Small intestine (tissue), 16 donors: ENCODE measurements at places on chromosomes 11 and 22. TPM values are rescaled to one million over a fixed set of nuclear protein-coding genes. Genes with fewer than 3 reads are reported as not detected.

- DNase-seq = no peak
Observed at GRCh38 chr22:39718921-39719475, 148.4 kb downstream of the CACNA1I start.

GRCh38 chr11:63535734-63536133 lies 874 bp upstream of the PLAAT4 start:
- no peak for DNase-seq

DNA sequence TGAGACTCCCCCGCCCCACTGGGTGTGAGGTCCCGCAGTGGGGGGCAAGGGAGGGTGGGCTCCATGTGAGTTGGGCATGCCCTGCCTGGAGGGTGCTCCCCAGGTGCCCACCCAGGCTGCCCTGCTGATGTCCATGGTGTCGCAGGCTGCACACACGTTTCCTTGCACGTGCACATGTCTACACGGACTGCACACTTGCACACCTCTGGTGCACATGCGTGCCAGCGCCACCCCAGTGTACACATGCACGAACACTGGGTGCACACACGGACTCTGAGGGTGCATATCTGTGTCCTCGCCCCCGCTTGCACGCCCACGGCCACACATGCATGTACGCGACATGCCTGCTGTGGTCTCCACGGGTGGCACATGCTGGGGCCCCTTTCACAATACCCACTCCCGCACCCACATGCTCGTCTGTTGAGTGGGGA lies 35.2 kb upstream of the PRODH start:
- DNase-seq = no peak

Gene APOA5
- polyA plus RNA-seq = not detected

Gene VSTM5
- 1.5 TPM for polyA plus RNA-seq

- no peak for DNase-seq
Observed at GRCh38 chr11:112513417-112513816, 252.8 kb upstream of the PLET1 start.

GRCh38 chr11:83057721-83058120 lies 14.0 kb downstream of the RAB30 start:
- DNase-seq = no peak

- DNase-seq = peak; percentile 66
Observed at GRCh38 chr22:50274311-50274710, 4.1 kb upstream of the MAPK11 start.

DNA sequence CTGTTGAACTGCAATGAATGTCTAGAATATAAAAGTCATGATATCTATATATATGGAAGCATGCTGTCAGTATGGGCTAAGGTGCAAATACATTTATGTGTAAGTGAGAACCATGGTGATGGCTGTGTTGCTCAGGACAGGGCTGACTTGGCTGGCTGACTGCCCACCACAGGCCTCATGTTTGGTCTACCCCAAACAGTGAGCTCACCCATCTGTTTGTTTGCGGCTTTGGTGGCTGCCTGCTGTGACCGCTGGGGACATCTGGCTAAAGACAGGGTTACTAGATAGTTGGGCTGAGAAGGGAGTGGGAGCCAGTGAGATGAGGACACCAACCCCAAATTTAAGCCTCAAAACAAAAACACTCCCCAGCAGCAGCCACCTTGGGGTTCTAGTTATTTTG lies 6.3 kb downstream of the CD44 start:
- DNase-seq = no peak

Gene SPDYC
- 0.13 TPM for polyA plus RNA-seq

GRCh38 chr22:17334059-17334458 lies 35.2 kb upstream of the CECR2 start:
- no peak for DNase-seq

Gene C11orf16
- polyA plus RNA-seq = not detected

Gene OR51L1
- not detected for polyA plus RNA-seq

- no peak for DNase-seq
Observed at GRCh38 chr11:68692115-68692514, 7.8 kb downstream of the GAL start.

DNA sequence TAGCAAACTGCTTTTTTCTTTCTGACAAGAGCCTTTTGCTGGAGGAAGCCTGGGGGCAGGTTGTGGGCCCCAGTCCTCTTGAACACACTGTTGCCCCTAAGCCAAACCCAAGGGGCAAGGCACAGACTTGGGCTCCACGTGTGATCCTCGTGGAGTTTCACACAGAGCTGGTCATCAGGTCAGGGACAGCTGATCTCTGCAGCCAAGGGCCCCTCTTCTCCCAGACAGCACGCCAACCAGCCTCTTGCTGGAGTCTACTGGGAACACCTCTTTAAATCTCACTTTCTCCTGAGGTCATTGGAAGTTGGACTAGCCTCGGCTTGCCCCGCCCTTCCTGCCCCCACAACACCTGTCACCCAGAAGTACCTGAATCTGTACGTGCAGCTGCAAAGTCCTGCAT lies 39.8 kb downstream of the C11orf58 start:
- no peak for DNase-seq

GRCh38 chr11:60874421-60875365 lies 7.4 kb downstream of the ZP1 start:
- no peak for DNase-seq

Gene NXPE1
- polyA plus RNA-seq = 0.24 TPM

DNA sequence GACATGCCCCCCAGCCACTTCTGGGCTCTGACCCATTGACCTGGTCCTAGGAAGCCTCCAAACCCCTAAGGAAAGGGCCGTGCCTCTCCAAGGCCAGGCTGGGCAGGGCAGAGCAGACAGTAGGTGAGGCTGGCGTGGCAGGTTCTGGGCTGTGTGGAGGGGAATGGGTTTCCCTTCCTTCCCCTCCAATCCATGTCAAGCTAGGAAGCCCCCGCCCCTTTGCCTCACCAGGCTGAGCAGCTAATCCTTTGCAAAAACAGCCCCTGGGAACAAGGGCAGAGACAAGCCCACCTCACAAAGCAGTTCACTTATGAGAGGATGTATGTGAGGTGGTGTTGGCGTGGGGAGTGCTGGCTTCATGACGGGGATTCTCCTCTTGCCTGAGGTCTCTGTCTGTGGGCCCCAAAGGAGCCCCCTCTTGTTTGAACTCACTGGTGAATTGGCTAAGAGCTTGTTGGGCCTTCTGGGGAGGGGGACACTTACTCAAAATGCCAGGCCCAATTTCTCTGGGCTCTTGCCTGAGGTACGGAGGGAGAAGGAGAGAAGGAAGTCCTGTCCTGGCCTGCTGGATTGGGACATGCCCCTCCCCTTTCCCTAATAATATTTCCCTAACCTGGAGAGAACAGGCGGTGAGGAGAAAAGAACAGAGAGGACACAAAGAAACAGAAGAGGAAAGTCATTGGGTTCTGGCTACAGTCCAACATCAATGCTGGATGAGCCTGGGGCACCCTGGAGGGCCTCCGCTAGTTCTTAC lies 1.6 kb upstream of the TRIM29 start:
- DNase-seq = no peak

Gene NUDT8
- 11.7 TPM for polyA plus RNA-seq

DNA sequence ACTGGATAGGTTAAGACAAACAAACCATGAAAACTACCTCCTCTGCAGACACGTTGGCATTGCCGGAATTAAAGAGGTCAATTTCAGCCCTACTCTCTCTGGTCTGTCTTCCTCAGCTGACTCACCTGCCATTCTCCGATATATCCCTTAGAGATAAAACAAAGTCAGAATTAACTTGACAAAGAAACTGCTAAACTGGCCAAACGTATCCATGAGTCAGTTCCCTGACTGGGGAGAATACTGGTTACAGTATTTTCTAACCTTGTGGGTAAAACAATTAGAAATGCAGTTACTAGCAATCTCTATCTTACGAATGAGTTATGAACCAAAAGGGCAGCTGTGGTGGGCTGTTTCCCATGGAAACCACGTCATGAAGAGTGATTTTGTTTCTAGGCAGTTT lies 96.2 kb downstream of the RDX start:
- no peak for DNase-seq

DNA sequence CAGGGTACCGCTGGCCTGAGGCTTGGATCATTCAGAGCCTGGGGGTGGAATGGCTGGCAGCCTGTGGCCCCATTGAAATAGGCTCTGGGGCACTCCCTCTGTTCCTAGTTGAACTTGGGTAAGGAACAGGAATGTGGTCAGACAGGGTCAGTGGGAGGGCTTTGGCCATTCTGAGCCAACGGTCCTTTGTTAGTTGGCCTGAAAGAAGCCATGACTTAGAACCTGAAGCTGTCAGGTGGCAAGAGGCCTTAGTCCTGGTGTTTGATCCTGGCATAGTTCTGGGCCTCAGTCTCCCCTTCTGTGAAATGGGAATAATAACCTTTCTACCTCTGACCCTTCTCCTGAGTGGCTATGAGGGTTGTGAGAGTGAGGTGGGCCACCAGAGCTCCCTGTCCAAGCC lies 8.3 kb downstream of the PGAP2 start:
- DNase-seq = no peak

DNA sequence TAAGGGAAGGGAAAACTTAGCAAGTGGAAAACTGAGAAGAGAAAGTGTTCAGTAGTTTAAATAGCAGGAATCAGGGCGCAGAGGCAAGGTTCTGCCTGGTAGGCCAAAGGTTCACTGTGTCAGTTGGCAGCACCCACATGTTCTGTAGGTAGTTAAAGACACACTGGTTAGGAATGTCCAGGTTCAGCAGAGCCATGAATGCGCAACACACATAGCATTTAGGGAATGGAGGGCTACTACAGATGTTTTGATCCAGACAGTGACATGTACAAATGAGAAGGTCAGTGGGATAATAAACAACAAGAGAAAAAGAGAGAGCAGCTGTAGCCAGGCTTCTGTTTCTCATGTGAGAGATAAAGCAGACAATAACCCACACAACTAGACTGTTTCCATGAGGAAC lies 56.2 kb upstream of the ARHGAP42 start:
- peak; percentile 82 for DNase-seq

Gene UPK3A
- 0.36 TPM for polyA plus RNA-seq

Gene GLYATL1
- 0.67 TPM for polyA plus RNA-seq

GRCh38 chr11:64314146-64314804 lies 3.1 kb downstream of the TRMT112 start:
- DNase-seq = no peak

Gene MYO7A
- 2.8 TPM for polyA plus RNA-seq

GRCh38 chr22:33513388-33514338 lies 406.6 kb downstream of the LARGE1 start:
- DNase-seq = peak; percentile 13

DNA sequence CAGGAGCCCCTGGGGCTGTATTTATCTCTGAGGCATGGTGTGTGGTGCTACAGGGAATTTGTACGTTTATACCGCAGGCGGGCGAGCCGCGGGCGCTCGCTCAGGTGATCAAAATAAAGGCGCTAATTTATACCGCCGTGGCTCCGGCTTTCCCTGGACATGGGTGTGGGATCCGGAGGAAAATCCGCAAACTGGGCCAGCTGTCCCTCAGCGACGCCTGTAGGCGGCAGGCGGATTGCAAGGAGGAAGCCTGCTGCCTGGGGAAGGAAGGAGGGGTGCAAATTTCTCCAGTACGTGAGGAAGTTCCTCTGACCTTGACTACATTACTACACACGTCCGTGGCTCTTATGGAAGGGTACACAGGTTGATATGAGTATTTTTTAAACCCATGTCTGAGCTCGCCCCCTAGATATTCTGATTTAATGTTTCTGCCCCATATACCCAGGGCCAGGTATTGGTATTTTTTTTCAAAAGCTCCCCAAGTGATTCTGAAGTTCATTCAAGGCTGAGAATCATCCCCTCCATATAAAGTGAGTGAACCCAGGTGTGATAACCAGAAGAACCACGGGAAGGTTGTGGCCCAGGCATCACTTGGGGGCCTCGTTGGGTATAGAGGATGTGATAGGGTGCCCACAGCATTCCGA lies 2.8 kb downstream of the MYOD1 start:
- DNase-seq = peak; percentile 18

- DNase-seq = no peak
Observed at GRCh38 chr11:37841016-37841415, 1243.0 kb upstream of the RAG2 start.

Gene APOBEC3B
- 5.7 TPM for polyA plus RNA-seq

Gene SHISAL1
- polyA plus RNA-seq = 0.56 TPM

DNA sequence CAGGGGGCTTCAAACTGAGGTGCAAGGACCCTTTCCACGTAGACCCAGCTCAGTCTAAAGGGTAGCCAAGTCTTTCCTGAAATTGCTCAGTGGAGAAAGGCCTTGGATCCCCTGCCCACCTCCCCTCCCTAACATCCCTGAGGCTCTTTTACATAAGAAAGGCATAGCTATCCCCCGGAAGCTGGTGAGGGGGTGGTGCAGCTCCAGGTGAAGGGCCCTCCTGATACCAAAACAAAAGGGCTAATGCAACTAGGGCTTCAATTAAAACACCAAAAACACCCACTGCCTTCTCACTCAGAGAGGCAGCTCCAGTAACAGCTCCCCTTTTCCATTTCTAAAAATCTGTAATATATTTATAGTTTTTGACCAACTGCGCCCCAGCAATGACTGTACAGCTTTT lies 5.8 kb downstream of the SHANK2 start:
- no peak for DNase-seq

DNA sequence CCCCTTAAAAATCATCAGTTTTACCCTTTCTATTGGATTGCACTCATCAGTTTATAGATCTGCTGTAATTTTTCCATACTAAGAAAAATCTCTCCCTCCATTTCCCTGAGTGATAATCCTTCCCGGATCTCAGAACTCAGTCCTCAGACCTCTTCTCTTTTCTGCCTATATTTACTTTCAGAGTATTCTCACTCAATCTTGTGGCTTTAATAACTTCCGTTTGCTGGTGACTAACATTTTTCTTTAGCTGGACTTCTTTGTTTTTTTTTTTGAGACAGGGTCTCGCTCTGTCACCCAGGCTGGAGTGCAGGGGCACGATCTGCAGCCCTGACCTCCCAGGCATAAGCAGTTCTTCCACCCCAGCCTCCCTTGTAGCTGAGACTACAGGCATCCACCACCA lies 10.4 kb downstream of the ATXN10 start:
- no peak for DNase-seq

Gene SEPTIN3
- polyA plus RNA-seq = 1.2 TPM

Gene CYTH4
- 3.3 TPM for polyA plus RNA-seq

Gene KDM4E
- not detected for polyA plus RNA-seq
